ENCODE measurements at places on chromosomes 6 and 20.

DNA sequence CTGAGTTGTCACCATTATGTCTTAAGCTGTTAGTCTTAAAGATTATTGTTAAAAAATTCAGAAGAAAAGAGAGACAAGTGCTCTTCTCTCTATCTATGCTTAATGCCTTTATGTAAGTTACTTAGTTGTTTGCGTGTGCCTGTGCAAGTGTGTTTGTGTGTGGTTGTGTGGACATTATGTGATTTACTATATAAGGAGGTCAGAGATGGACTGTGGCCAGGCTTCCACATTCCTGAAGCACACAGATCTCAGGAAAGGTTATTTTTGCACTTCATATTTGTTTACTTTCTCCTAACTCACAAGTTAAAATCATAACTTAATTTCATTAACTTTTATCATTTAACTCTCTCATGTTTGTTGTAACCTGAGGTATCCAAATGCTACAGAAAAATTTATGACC, 14.5 kb downstream of the ENPP4 start:
- DNase-seq, result no peak

DNA sequence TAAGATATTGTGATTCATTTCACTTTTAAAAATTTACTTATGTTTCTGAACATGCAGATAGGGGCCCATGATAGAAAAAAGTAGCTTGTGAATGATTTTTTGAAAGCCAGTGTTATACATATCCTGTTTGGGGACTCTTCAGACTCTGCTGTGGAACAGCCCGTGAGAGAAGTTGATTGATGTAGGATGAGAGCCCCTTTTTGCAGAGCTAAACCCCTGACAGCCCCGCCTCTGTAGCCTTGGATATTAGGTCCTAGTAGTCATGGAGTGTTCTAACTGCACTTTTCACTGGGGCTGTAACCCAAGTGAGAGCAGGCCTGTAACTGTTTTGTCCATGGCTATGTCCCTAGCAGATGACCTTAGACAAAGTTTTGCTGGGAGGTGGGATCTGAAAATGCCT, 8.2 kb downstream of the TMEM200A start:
- DNase-seq, result no peak

- no peak for DNase-seq
These were observed 156.9 kb downstream of the MAFB start for GRCh38 chr20:40532103-40532502.

GRCh38 chr6:40387871-40388264, 199.3 kb downstream of the LRFN2 start:
- DNase-seq, result no peak

GRCh38 chr6:160881148-160881808, 110.3 kb upstream of the MAP3K4 start:
- DNase-seq, result no peak

DNA sequence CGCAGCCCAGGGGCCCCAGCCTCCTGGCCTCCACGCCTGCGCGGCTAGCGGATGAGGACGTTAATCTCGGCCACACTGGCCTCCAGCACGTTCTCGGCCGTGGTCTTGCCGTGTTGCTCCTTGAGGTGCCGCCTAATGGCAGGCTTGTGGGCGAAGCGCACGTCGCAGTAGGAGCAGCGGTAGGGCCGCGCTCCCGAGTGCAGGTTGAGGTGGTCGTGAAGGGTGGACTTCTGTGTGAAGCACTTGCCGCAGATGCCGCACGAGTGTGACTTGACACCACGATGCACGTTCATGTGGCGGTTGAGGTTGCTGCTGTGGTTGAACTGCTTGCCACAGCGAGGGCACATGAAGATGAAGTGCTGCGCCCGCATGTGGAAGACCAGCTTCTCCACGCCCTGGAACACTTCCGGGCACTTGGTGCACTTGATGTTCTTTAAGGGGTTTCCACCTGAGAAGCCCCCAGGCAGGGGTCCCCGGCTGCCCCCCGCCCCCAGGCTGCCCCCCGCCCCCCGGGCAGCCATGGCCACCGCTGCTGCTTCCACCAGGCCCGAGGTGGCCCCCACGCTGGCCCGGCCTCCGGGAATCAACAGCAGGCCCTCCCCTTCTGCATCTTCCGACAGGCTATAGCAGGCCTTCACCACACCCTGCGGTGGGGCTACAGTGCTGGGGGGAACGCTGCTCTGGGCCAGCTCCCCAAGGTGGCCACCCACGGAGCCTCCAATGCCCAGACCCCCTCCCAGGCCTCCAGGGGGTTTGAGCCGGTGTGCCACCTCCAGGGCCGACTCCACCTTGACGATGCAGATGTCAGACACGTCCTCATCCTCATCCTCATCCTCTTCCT, 1.8 kb downstream of the ZBTB12 start:
- DNase-seq, result no peak

- no peak for DNase-seq
These were observed 24.7 kb upstream of the PYGB start for GRCh38 chr20:25223179-25223661.

DNA sequence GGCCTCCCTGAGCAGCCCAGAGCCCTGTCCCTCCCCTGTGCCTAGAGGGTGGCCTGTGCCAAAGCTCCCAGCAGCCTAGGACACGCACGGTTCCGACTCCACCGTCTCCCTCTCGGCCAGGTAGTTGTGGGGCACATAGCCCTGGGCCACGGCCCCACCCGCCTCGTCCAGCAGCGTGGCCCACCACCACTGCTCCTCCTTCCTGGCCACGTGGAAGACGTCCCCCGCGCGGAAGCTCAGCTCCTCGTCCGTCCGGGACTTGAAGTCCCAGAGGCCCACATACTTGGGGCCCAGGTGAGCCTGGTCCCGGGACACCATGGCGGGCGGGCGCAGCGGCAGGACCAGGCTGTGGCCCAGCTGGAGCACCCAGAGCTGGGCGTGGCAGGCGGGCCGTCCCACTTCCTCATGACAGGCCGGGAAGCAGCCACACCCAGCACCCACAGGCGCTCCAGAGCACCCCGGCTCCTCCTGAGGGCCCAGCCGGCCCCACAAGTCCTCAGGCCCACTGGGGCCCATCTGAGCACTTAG, at the start of gene PTK6:
Gene PTK6 (minus strand): TSS at position 380 of the 528 bp plus-strand sequence. CDS start 62 bp downstream, at position 318.
- DNase-seq, result no peak
